Upper lobe of right lung (tissue), 1 donor: ENCODE measurements at places on chromosomes 16 and 17. TPM values are rescaled to one million over a fixed set of nuclear protein-coding genes. Genes with fewer than 3 reads are reported as not detected.

SPNS3 gene
- 0.87 TPM for total RNA-seq

FADS6 gene
- not detected for total RNA-seq

ORAI3 gene
- total RNA-seq, result 19.5 TPM

HOXB2 gene
- 11.0 TPM for total RNA-seq
